Femur (tissue), 1 donor: ENCODE measurements at places on chromosomes 16 and 17.

- DNase-seq, result no peak
Measured at GRCh38 chr17:6969323-6969726, 26.5 kb upstream of the ALOX12 start.

- DNase-seq, result peak; percentile 65
Measured at GRCh38 chr17:2406903-2407790, 6.3 kb upstream of the MNT start.

- no peak for DNase-seq
Measured at GRCh38 chr16:88130681-88131080, 179.4 kb downstream of the BANP start.

- no peak for DNase-seq
Measured at GRCh38 chr16:11354733-11355574, 9.7 kb downstream of the RMI2 start.

DNA sequence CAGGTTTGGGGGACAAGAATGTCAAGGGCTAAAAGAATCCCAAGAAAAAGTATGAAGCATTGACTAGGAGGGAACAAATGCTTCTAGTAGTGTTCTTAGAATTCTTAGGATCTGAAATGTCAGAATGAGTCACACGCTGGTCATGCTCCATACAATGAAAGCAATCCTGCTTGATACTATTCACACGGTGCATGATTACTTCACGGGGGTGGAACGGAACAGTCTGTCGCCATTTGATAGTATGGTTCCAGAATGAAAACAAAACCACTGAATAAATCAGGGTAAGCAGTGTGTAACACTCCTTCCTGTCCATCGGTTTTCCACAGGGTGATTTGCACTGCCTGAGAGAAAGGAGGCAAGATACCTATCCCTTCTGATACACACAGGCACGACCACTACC, 22.9 kb upstream of the YWHAE start:
- no peak for DNase-seq

- no peak for DNase-seq
Measured at GRCh38 chr17:3768769-3769168, 32.2 kb downstream of the ITGAE start.

DNA sequence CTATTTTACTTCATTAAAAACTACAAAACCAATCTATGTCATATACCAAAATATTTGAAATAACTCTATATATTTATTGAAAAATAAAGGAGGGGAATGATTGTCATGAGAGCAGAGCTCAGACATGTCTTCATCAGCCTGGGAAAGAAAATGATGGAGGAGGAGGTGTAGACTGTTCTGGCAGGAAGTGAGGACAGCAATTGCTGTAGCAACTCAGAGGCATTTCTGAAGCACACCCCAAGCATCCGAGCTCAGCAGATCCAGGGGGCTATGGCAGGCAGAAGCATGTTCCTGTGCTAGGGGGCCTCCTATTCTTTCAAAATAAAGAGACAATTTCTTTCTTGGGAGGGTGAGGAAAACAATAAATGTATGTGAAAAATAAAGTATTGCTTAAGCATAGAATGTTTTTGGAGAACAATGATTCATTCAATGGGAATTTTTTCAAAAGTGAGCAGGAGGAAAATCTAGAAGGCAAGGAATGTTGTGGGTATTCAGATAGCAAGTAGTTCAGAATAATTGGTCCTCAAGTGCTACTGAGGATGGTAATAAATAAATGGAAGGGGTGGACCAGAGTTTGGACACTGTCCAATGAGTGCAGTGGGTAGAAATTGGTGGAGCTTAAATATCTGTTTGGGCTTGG, 383.4 kb downstream of the CDH11 start:
- DNase-seq, result no peak

DNA sequence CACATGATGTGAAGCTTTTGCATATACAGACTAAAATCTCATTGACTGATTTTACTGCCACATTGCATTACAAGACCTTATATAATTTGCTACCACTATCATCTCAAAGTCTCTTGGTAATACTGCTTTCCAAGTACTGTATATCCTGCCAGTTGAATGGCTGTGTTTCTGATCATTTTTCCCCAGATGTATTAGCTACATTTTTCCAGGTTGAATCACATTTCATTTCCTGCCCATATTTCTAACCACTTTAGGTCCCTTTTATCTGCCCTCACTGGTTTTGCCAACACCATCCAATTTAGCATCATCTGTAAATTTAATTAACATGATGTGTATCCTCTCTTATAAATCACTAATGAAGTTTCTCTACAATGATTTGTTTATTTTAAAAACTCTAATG, 365.7 kb upstream of the PMFBP1 start:
- DNase-seq, result no peak

DNA sequence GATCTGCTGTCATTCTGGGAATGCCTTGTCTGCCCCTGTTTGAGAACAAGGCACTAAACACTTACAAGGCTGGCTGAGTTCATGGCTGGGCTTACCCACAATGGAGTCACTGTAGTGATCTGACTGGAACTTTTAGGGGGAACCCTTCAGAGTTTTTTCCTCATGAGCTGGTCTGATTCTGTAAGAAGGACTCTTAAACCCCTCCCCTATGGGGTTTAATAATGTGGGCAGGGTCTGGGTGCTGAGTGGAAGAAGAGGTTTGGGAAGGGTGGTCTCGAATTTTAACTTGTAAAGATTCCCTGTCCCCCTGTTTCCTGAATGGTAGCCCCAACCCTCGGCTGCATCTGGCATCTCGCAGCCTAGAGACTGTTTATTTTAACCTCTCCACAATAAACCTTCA, 30.6 kb downstream of the OSBPL7 start:
- no peak for DNase-seq

DNA sequence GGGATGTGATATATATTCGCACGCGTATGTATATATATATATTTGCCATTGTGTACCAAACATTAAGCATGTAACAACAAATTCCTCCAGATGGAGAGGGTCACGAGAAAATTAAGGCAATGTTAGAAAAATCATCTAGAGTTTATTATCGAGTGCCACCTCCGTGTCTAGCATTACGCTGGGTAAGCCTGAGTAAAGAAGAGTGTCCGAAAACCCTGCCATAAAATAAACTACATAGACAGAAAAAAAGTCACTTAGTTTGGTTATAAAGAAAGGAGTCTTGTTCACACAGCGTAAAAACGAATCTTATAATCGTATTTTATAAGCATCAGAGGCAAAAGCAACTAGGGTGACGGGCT, 644 bp upstream of the RHOT1 start:
- no peak for DNase-seq

DNA sequence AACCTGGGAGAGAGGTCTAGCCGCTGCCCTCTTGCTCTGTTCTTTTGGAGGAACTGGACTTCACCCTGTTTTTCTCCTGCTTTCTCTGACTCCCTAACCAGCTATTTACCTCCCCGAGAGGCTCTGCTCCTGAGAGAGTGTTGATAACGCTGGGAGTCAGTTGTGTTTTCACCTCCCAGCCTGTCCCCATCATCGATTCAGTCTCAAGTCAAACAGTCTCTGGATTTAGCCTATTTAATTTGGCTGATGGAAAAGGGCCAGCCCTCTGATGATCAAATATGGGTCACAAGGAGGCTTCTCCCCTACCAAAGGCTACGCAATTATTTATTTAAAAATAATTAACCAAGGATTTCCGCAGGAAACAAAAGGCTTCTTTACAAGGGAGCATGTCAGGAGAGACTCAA, 31.8 kb downstream of the HNF1B start:
- DNase-seq, result no peak

GRCh38 chr17:51926448-51926847, 232.1 kb downstream of the CA10 start:
- no peak for DNase-seq

- no peak for DNase-seq
Measured at GRCh38 chr16:89138843-89139520, 32.6 kb upstream of the CDH15 start.

GRCh38 chr16:29975134-29975538, 1.5 kb downstream of the TAOK2 start:
- no peak for DNase-seq

GRCh38 chr17:58446086-58446485, 28.8 kb upstream of the RNF43 start:
- DNase-seq, result no peak

DNA sequence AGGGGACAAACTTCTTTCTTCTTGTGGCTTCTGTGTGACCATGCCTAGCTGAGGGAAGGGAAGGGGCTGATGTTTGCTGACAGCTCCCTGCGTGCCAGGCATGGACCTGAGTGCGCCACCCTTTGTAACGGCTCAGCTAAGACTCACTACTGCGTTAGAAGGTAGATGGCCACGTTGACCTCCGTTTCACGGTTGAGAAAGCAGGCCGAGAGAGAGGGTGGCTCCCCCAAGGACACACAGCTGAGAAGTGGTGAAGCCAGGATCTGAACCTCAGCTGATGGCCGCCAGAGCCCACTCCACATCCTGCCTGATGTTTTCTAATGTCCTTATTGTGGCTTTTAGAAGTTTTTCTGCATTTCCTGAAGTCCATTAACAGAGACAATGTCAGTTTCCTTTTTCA, 45.1 kb downstream of the RGS9 start:
- DNase-seq, result no peak

DNA sequence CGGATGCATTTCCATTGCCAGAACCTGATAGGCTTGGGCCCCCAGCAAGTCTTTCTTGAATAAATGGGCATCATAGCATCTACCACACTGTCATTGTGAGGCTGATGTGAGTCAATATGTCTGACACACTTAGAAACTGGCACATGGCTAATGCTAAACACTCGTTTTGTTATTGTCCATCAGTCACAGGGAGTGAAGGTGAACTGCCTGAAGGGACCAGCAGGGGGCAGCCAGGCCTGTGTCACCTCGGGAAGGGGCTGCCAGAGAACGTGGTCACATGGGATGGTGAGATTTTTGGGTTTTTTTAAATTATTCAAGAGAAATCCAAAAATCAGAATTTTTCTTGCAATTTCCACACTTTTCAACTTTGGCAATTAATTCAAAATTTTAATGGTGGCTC, 831 bp upstream of the RCVRN start:
- no peak for DNase-seq

GRCh38 chr17:35006345-35006744, 26.0 kb downstream of the LIG3 start:
- no peak for DNase-seq
